ENCODE measurements at places on chromosomes 3 and 15. TPM values are rescaled to one million over a fixed set of nuclear protein-coding genes. Genes with fewer than 3 reads are reported as not detected.

Gene STRIT1
- total RNA-seq = not detected

Gene BUB1B
- 82.5 TPM for total RNA-seq

Gene GOLGA6B
- not detected for total RNA-seq

Gene GNAT1
- 0.23 TPM for total RNA-seq

Gene SNX22
- total RNA-seq = 1.6 TPM

Gene RASL12
- total RNA-seq = not detected

Gene ST3GAL6
- not detected for total RNA-seq

Gene GHSR
- not detected for total RNA-seq

Gene WDR72
- total RNA-seq = not detected

Gene SLC28A2
- total RNA-seq = not detected

DNA sequence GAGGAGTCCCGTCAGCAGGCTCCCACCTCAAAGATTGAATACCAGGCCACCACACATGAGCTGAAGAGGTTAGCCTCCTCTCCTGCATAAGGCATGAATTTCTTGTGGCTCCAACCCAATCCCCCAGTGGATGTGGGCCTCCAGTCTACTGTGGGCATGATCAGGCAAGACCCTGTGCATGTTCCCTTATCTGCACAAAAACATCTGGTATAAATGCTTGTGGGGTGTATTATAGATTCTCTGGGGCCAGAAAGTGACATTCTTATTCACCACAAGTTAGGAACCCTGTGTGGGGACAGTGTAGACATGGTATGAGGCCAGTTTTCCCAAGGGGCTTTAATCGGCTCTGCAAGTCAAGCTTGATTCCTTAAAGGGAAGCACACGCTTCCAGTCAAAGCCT, 18.2 kb upstream of the UBP1 start:
- H3K27ac ChIP-seq = no peak overlapping the region
- no peak overlapping the region for H3K4me3 ChIP-seq
- H3K27me3 ChIP-seq = no peaks in the 10 kb centered on the region
- DNase-seq = no peak
- H3K4me1 ChIP-seq = no peaks in the 10 kb centered on the region

GRCh38 chr3:65401359-65402305, 637.1 kb downstream of the MAGI1 start:
- no peak for DNase-seq
- H3K27me3 ChIP-seq = no peaks in the 10 kb centered on the region
- no peak overlapping the region for H3K4me3 ChIP-seq
- H3K36me3 ChIP-seq = no peaks in the 10 kb centered on the region
- H3K4me1 ChIP-seq = no peaks in the 10 kb centered on the region
- H3K27ac ChIP-seq = no peak overlapping the region

- no peak for DNase-seq
- no peak overlapping the region for H3K4me3 ChIP-seq
- no peaks in the 10 kb centered on the region for H3K36me3 ChIP-seq
- no peaks in the 10 kb centered on the region for H3K27me3 ChIP-seq
- H3K4me1 ChIP-seq = no peaks in the 10 kb centered on the region
Measured at GRCh38 chr3:166660962-166661361, 719.1 kb downstream of the ZBBX start.

- H3K4me1 ChIP-seq = no peaks in the 10 kb centered on the region
- DNase-seq = no peak
- no peaks in the 10 kb centered on the region for H3K36me3 ChIP-seq
Measured at GRCh38 chr3:29293421-29293820, 12.6 kb downstream of the RBMS3 start.

DNA sequence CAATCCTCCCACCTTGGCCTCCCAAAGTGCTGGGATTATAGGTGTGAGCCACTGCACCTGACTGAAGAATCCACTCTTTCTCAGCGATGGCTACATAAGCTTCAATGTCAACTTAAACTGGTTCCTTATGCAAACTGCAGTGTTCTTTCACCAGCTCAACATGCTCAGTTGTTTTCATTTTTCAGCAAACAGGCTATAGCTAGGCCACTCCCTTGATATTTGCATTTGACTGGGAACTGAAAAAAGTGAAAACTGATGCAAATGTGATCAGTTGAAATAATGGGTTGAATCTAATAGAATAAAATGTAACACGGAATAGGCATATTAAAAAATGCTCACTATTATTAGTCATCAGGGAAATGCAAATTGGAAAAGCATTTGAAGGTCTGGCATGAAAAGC, 74.2 kb upstream of the GCNT3 start:
- no peak overlapping the region for H3K4me3 ChIP-seq
- peaks cover 2% of the 10 kb centered on the region for H3K27me3 ChIP-seq
- peaks cover 4% of the 10 kb centered on the region for H3K4me1 ChIP-seq
- H3K36me3 ChIP-seq = no peaks in the 10 kb centered on the region

- no peak for DNase-seq
- peak overlapping the region; percentile 89 for H3K4me3 ChIP-seq
Measured at GRCh38 chr3:172711454-172711795, 558 bp upstream of the NCEH1 start.

DNA sequence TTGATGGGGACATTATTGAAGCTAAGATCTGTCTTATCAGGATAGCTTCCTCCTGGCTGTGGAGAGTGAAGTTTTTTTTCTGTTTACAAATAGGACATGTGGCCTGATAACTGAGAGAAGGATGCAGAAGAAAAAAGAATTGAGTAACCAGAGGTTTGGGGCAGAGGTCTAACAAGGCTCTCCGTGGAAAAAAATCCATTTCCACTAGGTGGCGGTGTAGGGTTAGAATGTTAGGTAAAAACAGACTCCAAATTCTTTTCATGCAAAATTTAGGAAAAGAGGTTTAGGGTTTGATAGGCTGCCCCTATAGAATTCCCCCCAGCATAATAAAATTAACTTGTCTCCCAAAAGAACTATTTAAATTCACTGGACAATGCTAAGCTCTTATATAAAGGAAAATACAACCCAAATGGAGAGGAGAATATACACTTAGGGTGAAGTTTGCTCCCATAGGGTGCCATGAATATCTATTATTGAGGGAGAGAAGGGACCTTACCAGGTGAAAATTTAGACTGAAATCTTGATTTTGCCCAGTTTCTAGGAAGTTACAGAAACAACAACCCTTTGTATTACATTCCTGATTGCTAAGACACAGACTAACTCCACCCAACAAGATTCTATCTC, 1560.4 kb downstream of the OTOL1 start:
- no peak overlapping the region for H3K27ac ChIP-seq
- H3K4me1 ChIP-seq = no peaks in the 10 kb centered on the region
- peak; percentile 61 for DNase-seq
- H3K4me3 ChIP-seq = no peak overlapping the region
- no peaks in the 10 kb centered on the region for H3K27me3 ChIP-seq

DNA sequence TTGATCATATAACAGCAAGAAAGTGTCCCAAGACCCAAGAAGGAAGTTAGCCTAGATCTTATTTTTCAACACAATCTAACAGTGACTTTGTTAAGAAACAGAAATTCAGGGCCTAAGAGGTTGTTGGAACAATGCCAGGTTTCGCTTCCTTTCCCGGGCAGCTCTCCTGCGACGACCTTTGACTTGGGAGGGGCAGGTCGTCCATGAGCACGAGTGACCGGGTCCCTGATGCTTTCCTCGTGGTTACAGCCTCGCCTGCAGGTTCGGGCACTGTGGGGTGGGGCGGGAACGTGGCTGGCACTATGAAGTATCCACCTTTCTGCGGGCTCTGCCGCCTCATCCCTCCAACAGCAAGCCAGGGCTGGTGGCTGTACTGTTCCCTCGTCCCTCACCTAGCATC, 90.1 kb upstream of the RGMA start:
- H3K4me1 ChIP-seq = no peaks in the 10 kb centered on the region
- peaks cover 6% of the 10 kb centered on the region for H3K27me3 ChIP-seq
- H3K4me3 ChIP-seq = no peak overlapping the region
- DNase-seq = no peak
- H3K27ac ChIP-seq = no peak overlapping the region

GRCh38 chr3:29004885-29005599, 275.8 kb upstream of the RBMS3 start:
- no peak overlapping the region for H3K27ac ChIP-seq
- no peaks in the 10 kb centered on the region for H3K4me1 ChIP-seq
- DNase-seq = no peak
- H3K4me3 ChIP-seq = no peak overlapping the region

DNA sequence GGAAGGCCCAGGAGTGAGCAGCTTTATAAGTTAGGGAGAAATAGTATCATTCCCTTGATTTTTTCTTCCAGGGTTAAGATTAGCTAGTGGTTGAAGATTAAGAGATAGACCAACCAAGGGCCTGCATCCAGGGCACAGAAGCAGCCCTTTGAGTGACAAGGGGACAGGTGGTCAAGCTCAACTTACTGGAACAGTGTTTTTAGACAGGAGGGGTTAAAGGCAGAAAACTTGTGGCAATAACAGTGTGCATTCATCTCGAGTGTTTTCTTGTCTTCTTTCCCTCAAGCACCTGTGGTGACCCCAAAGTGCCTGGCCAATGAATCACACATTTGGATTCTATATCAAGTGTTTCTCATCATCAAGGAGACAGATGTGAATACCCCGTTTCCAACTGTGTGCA, 267.5 kb downstream of the PDCD6IP start:
- no peaks in the 10 kb centered on the region for H3K27me3 ChIP-seq
- H3K27ac ChIP-seq = no peak overlapping the region
- H3K4me1 ChIP-seq = no peaks in the 10 kb centered on the region
- H3K36me3 ChIP-seq = no peaks in the 10 kb centered on the region
- no peak overlapping the region for H3K4me3 ChIP-seq

DNA sequence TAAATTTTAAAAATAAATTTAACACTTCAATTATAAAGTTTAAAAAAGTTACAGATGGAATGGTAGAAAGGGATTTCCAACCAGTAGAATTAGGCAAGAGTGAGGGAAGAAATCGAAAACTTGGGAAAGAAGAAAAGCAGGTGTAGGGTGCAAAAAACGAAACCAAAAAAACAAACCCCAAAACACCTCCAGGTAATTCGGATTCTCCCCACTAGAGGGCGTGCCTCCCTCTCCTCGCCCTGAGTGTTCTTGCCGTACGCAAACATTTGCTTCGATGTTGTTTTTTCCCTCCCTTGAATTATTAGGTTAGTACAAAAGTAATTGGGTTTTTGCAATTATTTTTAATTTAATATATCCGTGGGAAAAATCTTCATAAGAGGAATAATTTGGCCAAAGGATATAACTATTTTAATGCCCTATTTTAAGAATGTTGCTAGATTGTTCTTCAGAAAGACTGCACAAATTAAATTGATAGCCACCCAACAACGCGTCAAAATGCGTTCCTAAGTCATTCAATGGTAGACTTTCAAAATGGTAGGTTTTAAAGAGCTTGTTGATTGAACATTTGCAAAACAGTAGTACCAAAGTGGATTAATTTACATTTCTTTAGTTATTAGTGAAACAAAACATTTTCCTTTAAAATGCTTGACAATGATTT, 63.7 kb downstream of the SLC30A4 start:
- H3K4me3 ChIP-seq = peak overlapping the region; percentile 78
- no peaks in the 10 kb centered on the region for H3K27me3 ChIP-seq
- no peaks in the 10 kb centered on the region for H3K36me3 ChIP-seq
- H3K4me1 ChIP-seq = peaks cover 43% of the 10 kb centered on the region

- no peaks in the 10 kb centered on the region for H3K4me1 ChIP-seq
- no peak overlapping the region for H3K27ac ChIP-seq
- no peaks in the 10 kb centered on the region for H3K36me3 ChIP-seq
- no peak for DNase-seq
- no peak overlapping the region for H3K4me3 ChIP-seq
Measured at GRCh38 chr15:32905481-32905880, 187.7 kb downstream of the GREM1 start.

DNA sequence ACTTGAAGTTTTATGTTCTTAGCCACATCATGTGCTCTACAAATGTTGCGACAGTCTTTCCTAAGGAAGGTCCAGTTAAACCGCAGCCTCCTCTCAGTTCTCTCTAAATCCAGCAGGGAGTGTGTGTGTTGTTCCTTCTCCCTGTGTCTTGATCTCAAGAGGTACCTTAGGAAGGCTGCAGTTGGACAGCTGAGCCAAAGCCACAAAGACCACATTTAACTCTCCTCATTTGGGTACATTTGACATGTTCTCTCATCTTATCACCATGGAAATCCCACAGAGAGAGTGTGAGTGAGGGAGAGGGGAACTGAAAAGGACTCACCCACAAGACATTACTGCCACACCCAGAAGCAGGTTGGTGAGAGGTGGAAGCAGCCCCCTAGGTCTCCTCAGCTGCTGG, 79.5 kb downstream of the CD200R1L start:
- no peak for DNase-seq
- H3K36me3 ChIP-seq = no peaks in the 10 kb centered on the region
- peaks cover 8% of the 10 kb centered on the region for H3K4me1 ChIP-seq
- H3K27me3 ChIP-seq = no peaks in the 10 kb centered on the region
- no peak overlapping the region for H3K27ac ChIP-seq

GRCh38 chr3:192413461-192413860, 313.9 kb downstream of the FGF12 start:
- H3K27ac ChIP-seq = no peak overlapping the region
- DNase-seq = no peak
- peaks cover 1% of the 10 kb centered on the region for H3K4me1 ChIP-seq
- peaks cover 28% of the 10 kb centered on the region for H3K27me3 ChIP-seq

GRCh38 chr3:105686278-105686897, 182.4 kb downstream of the CBLB start:
- H3K27me3 ChIP-seq = no peaks in the 10 kb centered on the region
- no peak for DNase-seq
- no peak overlapping the region for H3K4me3 ChIP-seq
- H3K27ac ChIP-seq = peak overlapping the region; percentile 67
- H3K36me3 ChIP-seq = peaks cover 46% of the 10 kb centered on the region

GRCh38 chr3:85842081-85842480, 883.3 kb downstream of the CADM2 start:
- H3K4me1 ChIP-seq = no peaks in the 10 kb centered on the region
- no peak for DNase-seq
- H3K27me3 ChIP-seq = no peaks in the 10 kb centered on the region
- no peak overlapping the region for H3K4me3 ChIP-seq

DNA sequence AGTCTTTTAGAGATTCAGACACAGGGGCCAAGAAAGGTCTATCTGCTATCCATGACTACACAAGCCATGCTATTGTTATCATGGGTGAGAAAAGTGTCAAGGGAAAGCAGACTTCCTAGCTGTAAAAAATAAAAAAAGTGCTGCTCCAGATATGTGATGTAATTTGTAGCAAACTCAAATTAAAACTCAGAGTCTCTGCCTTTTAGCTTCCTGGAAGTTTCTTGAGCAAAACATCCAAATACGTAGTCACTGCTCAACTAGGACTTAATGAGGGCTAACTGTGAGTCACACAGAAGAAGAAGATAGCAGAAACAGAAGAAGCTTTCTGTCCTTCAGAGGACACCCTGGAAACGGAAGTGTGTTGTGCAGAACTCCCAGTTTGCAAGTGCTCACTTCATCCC, 393.4 kb upstream of the NR2F2 start:
- no peaks in the 10 kb centered on the region for H3K36me3 ChIP-seq
- no peaks in the 10 kb centered on the region for H3K4me1 ChIP-seq
- no peak overlapping the region for H3K27ac ChIP-seq
- H3K27me3 ChIP-seq = no peaks in the 10 kb centered on the region

- peak overlapping the region; percentile 76 for H3K4me3 ChIP-seq
- H3K27me3 ChIP-seq = peaks cover 3% of the 10 kb centered on the region
- peaks cover 15% of the 10 kb centered on the region for H3K4me1 ChIP-seq
- H3K36me3 ChIP-seq = no peaks in the 10 kb centered on the region
Measured at GRCh38 chr3:179260949-179261765, 10.2 kb upstream of the KCNMB3 start.

DNA sequence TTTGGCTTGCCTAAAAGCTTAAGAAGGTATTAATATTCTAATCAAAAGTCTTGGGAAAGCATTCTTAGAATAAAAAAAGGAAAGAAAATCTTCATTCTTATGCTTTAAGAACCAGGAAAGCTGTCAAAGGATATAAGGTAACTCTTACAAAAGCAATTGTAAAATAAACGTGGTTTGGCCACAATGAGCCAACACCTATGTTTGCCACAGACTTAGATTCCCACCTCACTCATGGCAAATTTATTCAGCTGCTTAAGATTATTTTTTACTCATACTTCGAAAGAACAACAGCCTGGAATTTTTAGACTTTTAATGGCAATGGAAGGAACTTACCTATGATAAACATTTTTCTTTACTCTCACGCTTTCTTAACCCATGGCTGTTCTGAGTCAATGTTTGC, 38.4 kb downstream of the AGTR1 start:
- H3K36me3 ChIP-seq = no peaks in the 10 kb centered on the region
- no peaks in the 10 kb centered on the region for H3K27me3 ChIP-seq
- no peak overlapping the region for H3K27ac ChIP-seq
